SJSA1 (cell line): ENCODE measurements at places on chromosomes 7 and 10.

GRCh38 chr7:43341132-43341531 is 228.7 kb downstream of the HECW1 start:
- DNase-seq: no peak

DNA sequence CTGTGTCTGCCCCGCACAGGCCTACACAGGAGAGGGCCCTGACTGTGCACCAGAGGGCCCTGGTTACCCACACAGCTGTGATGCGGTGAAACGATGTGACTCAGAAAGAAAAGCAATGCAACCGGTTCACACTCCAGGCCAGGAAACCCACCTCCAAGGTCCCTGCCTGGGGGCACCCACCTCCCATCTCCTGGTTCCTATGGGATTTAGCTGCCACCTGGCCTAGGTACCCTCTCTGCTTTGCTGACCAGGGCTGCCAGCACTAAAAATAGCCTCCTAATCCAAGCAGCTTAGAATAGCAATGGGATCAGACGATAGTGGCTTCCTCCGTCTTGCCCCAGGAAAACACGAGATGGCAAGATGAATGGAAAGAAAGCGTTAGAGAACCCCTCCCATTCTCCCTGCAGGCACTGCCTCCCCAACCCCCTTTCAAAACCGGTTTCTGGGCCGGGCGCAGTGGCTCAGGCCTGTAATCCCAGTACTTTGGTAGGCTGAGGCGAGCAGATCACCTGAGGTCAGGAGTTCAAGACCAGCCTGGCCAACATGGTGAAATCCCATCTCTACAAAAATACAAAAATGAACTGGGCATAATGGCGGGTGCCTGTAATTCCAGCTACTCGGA is 12.4 kb downstream of the RBP3 start:
- DNase-seq: no peak

DNA sequence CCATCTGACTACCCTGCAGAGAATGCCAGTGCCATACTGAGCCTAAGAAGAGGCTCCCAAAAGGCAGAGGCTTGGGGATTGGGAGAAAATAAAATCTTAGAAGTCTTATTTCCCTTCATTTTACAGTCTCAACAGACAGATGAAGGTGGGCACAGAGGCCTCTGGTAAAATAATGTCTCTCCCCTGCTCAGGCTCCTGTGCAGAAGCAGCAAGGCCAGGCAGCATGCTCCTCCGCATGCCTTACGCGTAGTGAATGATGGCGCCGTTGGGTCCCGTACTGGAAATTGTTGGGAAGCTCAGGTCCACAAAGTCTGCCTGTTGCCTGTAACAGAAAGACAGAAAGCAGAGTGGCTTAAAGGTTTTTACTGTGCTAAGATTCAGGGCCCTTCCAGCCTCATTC is 45.8 kb downstream of the XPNPEP1 start:
- no peak for DNase-seq

DNA sequence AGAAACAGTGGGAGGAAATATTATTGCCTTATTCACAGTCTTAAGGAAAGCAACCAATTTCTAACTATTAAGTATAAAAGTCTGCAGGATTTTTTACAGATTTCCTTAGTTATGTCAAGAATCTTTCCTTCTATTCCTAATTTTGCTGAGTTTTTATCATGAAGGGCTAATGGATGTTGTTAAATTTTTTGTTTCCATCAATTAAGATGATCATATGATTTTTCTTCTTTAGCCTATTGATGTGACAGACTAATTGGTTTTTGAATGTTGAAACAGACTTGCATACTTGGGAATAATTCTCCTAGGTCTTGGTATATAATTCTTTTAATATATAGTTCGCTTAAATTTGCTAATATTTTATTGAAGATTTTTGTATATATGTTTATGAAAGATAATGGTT is 569.1 kb upstream of the KCND2 start:
- DNase-seq: no peak

DNA sequence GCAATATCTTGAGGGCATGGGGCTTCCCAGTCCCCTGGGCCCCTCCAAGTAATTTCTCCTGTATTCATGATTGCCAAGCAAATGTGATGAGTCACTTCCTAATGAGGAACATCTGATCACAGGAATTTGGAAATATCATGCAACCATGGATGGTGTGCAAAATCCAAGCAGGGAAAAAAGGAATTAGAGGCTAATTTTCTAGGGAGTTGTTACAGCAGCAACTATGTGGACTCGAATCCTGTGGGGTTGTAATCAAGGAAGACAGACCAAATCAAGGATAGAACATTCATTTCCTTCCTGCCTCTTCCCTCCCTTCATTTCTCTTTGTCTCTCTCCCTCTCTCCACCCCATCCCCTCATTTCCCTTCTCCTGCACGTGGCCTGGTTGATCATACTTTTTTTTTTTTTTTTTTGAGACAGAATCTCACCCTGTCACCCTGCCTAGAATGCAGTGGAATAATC is 23.9 kb upstream of the AGFG2 start:
- peak; percentile 77 for DNase-seq

- DNase-seq: no peak
Observed at GRCh38 chr7:75861636-75862035, 17.2 kb upstream of the RHBDD2 start.

- no peak for DNase-seq
Observed at GRCh38 chr7:33639552-33640197, 265.7 kb upstream of the BMPER start.

- no peak for DNase-seq
Observed at GRCh38 chr7:6317797-6318438, 45.5 kb upstream of the CYTH3 start.

DNA sequence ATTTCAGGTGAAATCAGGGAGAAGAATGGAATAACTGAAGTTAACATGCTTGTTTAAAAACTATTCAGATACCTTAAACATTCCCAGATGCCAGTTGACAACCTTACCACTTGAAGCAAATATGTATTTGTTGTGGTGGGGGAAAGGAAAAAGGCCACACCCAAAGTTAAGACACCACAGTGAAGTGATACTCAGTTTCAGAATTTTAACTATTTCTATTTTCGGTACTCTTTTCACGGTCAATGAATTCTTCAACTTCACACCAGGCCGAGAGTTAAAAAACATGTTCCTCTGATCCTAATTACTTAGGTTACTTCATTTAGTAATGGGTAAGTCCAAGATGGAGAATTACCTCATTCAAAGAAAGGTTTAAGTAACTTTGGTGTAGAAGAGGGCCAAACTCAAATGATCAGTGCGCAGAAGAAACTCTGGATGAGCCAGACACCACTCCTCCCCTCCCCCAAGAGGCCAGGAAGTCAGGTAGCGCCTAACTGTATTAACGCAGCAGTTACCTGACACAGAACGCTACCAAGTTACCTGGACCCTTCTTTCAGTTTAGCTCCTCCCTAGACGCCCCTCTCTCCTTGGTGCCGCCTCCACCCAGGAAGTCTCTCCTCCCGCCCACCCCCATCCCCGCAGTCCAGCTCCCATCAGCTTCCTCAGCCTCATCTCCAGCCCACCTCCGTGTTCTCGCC is 700 bp downstream of the MTPN start:
- DNase-seq: no peak

GRCh38 chr10:25159591-25159990 is 15.2 kb upstream of the GPR158 start:
- no peak for DNase-seq

- DNase-seq: peak; percentile 38
Observed at GRCh38 chr10:126126866-126127265, 230.5 kb downstream of the FANK1 start.

- peak; percentile 77 for DNase-seq
Observed at GRCh38 chr10:52318136-52318701, 4.1 kb downstream of the DKK1 start.

DNA sequence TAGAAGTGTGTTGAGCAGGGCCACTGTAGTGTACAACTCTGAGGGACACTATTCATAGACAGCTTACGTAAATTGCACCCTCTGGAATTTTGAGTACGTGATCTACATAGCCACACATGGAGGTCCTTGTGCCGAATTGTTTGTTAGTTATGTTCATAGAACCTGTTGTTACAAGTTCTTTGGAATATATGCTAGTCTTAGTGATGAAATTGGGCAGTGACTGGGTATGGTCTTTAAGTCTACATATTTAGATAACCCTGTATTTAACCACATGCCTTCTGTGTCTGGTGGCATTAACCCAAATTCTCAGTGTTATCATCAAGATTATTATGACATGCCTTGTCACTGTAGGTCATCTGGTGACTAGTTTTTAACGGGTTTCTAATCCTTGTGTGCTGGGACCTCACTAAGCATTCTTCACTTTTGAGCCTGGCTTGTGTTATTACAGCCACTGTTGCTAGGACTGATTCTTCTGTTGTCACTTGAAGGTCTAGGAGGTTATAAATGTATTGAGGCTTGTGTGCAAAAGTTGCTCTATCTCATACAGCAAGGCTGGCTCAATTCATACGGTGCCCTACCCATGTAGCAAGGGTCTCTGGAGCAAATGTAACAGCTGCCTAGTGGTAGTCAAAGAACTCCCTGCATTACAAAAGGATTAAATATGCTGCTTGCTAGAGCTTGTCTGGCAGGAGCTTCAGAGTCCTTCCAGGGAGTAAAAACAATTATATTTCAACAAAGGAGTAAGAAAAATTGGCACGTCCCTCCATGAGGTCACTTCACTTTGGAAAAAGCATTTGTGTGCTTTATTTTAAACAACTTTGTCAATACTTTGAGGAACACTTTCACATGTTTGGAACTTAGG is 65.4 kb downstream of the CDK14 start:
- no peak for DNase-seq

DNA sequence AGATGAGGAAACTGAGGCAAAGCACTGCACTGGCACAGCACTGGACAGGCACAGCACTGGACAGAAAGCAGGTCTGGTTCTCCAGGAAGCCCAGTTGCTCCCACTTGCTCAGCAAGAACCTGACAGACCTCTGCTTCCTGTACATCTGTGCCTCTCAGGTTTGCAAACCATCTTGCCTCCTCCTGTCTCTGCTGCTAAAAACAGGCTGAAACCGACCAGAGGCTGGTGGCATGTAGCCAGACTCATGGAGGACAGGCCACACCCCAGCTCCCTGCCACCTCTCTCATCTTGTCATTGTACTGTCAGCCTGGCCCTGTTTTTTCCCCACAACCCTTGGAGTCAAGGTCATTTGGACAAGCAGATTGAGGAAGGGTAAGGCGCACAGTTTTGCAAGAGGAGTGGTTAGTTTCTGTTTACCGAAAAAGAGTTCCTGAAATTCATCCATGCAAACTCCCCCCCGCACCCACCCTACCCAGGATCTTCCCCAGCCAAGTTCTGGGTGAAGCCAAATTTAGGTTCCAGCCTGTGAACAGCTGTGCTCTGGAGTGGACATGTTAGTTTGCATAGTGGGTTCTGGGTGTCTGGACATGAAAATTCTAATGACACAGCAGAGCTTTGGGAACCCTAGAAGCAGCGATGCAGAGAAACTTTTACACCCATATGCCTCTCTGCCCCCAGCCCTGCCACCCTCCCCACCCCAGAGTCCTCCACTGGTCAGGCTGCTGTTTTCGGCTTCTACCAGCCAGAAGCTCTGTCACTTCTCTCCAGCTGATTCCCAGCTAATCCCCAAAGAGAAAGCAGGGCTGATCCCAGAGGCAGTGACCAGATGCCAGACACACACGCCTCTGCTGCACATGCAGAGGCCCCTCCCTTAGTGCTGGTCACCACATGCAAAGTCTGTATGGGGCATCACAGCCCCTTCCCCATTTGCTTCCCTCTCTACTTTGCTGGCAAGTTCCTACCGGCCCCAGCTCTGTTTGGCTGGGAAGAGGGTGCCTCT is 8.5 kb upstream of the C10orf105 start:
- DNase-seq: no peak

- DNase-seq: no peak
Observed at GRCh38 chr10:68194290-68194689, 37.6 kb downstream of the ATOH7 start.

GRCh38 chr10:71278691-71279588 is 40.1 kb upstream of the SLC29A3 start:
- DNase-seq: no peak

- no peak for DNase-seq
Observed at GRCh38 chr7:41114131-41114530, 588.8 kb downstream of the INHBA start.

DNA sequence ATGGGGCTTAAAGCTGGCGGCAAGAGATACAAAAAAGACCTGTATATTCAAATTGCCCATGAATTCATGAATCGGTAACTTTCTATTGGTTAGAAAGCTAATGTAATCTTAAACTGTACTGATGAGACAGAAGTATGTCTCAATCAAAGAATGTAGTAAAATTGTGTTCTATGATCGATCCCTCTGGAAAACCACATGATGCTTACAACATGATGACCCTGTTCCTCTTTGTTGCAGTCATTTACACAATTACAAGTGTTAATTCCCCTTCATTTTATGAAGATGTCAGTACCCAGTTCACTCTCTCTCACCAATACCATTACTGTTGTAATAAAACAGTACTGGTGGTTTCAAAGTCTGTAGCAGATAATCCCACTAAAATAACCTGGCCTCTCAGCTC is 10.1 kb downstream of the KIF5B start:
- no peak for DNase-seq

GRCh38 chr10:85612378-85612775 is 754.2 kb downstream of the GRID1 start:
- DNase-seq: peak; percentile 22

GRCh38 chr10:112583236-112583939 is 136.4 kb downstream of the VTI1A start:
- no peak for DNase-seq

- no peak for DNase-seq
Observed at GRCh38 chr10:6009150-6009549, 31.8 kb upstream of the IL15RA start.

GRCh38 chr7:20304366-20304765 is 26.3 kb upstream of the ITGB8 start:
- no peak for DNase-seq

- DNase-seq: no peak
Observed at GRCh38 chr10:110650265-110650668, 6.1 kb downstream of the RBM20 start.

DNA sequence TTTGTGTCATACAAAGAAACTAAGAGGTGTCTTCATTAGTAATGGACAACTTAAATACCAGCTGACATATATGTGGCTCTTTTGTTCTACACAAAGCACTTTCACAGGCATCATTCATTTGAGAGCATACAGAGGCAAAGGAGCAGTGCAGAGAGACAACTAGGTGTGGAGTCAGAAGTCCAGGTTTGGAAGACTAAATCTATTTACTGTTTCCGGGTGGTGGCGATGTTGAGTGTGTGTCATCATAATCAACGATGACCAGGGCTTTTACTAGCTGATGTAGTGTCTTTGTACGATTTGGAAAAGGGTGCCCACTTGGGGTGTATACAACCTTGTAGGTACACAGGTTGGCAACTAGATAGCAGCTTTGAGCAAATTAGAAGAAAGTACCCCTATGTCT is 195.5 kb upstream of the CCDC6 start:
- no peak for DNase-seq

- no peak for DNase-seq
Observed at GRCh38 chr7:20560325-20561180, 54.9 kb upstream of the ABCB5 start.

- no peak for DNase-seq
Observed at GRCh38 chr10:22334414-22335172, 10.7 kb upstream of the SPAG6 start.
